AML-193 (cell line): ENCODE measurements at places on chromosomes 11 and 22.

DNA sequence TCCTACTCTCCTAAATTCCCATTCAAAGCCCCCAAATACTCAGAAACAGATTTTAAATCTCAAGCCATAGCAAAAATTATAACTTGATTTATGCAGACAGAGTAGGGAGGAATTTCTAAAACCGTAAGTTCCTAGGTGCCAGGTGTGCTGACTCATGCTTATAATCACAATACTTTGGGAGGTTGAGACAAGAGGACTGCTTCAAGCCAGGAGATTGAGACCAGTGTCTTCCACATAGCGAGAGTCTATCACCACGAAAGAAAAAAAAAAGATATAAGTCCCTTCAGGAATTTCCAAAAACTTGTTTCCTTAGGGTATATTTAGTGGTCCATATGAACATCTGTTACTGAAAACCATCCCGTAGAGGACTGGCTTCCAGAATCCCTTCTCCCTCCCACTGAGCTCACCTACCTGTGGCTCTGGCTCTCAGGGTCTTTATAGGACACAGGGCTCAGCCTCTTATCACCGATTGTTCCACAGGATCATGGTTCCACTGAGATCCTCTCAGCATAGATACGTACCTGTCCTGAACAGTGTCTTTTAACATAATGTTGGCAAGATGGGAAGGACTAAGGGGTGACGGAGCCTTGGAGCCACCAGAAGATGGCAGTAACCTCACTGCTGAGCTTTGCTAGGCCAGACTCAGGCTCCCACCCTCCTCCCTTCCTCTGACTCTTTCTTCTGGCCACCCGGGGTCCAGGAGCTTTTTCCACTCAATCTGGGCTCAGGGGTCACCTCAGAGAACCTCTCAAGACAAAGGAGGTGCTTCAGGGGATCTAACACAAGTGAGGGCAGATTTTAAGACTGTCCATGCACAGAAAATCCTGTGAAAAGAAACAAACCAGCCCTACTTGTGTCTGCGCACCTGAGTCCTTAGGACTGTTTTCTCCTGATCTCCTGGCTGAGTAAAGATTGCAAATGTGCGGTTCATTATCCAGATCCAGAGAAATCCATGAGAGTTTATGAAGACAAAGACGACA, 117.5 kb upstream of the TOP3B start:
- DNase-seq: peak; percentile 33

DNA sequence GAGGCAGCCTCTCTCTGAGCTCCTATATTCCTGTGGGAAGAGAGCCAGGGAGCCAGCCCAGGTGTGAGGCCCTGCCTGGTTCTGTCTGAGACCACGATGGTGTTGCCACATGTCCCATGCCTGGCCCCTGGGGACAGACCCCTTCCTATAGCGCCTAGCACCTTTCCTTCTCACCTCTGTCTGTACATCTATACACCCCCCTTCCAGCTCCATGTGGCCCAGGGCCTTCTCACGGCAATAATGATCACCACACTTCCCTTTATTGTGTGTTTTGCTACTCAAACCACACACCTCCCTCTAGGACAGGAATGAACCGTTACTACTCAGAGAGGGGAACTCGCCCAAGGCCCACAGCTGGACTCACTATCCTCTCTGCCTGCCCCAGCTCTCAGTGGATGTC, 12.8 kb downstream of the CD82 start:
- peak; percentile 49 for DNase-seq

DNA sequence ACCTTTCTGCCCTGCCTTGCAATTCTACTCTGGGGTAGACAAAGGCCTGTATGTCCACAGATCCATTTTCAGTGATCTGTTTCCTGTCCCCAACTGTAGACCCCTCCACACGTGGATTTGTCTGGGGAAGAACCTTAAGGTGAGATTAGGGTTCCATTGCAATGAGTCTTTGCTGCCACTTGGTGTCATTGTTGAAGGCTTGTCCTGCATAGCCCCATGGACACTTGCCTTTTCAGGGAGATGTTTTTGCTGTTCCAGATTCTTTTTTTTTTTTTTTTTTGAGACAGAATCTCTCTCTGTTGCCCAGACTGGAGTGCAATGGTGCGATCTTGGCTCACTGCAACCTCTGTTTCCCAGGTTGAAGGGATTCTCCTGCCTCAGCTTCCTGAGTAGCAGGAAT, 21.8 kb downstream of the SERPING1 start:
- DNase-seq: no peak

GRCh38 chr11:35676611-35676965, 14.0 kb downstream of the TRIM44 start:
- no peak for DNase-seq

GRCh38 chr11:94664346-94664745, 97.2 kb downstream of the PIWIL4 start:
- DNase-seq: no peak

GRCh38 chr11:4551346-4551979, 6.5 kb downstream of the OR52M1 start:
- DNase-seq: peak; percentile 33

DNA sequence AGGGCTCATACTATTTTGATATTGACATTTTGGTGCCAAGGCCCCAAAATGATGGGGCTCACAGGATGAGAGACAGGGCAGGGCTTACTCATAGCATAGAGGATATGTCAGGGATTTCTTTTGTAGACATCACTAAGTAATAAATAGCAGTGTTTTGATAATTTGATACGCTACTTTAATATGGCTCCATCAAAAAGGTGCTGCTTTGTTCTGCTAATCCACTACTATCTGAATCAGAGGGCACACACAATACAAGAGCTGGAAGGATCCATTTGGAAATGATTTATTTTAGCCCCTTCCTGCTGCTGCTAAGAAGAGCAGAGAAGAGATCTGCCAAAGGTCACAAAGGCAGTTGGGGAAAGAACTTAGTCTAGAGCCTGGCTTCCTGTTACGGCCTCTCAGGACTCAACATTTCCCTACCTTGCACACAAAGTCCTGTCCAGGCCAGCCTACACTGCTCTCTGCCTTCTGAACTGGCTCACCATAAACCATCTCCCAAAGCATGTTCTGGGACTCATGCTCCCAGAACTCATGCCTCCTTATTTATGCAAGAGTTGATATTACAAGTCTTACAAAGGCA, 261.3 kb upstream of the ARHGAP20 start:
- DNase-seq: no peak

DNA sequence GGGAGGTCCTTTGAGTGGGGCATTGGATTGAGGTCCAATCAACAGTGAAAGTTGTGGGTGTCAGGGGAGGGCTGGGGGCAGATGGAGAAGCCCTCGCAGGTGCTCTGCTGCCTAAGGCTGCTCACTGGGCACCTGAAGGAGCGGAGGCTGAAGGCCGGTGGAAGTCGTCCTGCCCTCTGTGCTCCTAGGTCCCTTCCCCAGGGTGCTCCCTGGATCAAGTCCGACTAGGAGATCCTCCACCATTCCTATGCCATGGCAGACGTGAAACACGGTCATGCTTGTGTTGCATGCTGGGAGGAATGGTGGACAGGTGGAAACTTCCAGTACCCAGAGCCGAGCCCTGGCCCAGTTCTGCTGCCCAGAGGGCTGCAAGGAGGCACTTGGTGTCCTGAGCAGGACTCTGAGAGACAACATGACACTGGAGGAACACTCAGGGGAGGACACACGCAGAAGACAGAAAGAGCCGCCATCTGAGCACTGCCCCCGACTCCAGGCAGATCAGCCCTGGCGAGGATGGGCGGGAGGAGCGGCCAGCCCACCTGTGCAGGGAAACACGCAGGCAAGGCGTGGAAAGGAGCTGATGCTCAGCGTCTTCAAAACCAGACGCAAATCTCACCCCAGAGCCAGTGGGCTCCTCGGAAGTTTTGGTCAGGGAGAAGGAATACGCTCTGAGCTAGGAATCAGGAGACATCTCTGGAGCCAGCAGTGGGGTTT, 786.8 kb downstream of the BRD1 start:
- DNase-seq: no peak

DNA sequence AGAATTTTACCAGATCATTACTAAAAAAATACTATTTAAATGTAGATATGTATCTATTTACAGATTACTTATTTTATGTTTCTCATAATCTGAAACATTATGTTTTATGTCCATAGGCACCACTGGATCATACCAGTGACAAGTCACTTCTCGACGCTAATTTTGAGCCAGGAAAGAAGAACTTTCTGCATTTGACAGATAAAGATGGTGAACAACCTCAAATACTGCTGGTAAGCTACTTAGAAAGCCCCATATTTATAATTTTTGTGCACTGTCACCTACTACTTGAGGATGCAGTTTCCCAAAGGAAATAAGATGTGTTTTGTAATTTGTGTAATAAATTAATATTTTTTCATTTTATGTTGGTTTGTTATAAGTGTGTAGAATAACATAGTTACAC, 42.6 kb downstream of the USP47 start:
- no peak for DNase-seq

GRCh38 chr11:106137061-106137460, 59.6 kb downstream of the AASDHPPT start:
- no peak for DNase-seq

DNA sequence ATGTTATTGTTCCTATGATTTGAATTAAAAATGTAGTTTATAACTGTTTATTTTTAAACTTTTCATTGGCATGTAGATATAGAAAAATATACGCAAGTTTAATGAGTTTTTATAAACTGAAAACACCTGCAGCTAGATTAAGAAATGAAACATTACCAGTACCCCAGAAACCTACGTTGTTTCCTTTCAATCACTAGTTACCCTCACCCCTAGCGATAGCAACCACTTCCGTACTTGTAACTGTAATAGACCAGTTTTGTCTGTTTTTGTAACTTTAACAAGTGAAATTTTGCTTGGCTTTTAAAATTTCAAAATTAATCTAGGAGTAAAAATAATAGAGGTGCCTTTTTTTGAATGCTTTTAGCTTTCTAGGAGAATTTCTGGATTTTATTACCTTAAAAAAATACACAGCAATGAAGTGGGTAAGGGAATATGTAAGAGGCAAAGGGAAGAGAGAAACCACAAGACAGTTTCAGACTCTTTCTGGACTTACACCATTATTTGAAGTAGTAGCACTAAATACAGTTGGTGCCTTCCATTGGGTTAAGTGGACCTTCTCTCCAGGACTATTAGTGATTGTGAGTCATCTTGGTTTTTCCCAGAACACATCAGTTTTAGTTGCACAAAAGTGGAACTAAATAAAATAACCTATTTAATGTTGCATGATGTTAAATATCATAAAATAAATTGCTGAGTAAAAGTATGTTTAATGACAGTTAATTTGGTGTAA, 18.7 kb upstream of the NAT10 start:
- DNase-seq: no peak

GRCh38 chr11:130726234-130727037, 189.8 kb downstream of the SNX19 start:
- DNase-seq: no peak

DNA sequence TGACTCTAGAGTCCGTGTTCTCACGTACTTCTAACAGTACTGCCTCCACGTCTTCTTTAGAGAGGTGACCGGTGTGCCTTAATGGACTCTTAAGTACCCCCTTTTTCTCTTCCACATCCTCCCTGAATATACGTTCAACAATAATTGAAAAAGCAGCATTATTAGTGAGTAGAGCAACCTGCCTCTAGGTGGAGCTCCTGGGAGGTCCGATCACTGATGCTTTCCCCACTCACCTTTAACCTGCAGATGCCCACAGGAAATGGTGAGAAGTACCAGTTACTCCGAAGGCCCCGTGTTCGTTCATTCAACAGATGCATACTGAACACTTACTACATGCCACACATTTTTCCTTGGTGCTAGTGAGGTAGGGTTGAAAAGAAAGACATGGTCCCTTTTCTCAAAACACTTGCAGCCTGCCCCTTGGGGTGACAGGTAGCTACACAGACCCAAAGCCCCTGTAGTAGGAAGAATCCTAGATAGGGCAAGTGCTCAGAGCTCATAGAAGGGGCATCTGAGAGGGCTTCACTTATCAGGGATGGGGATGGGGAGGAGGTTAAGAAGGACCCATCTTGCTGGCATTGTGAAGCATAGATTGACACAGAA, 72.7 kb downstream of the FEZ1 start:
- DNase-seq: no peak

DNA sequence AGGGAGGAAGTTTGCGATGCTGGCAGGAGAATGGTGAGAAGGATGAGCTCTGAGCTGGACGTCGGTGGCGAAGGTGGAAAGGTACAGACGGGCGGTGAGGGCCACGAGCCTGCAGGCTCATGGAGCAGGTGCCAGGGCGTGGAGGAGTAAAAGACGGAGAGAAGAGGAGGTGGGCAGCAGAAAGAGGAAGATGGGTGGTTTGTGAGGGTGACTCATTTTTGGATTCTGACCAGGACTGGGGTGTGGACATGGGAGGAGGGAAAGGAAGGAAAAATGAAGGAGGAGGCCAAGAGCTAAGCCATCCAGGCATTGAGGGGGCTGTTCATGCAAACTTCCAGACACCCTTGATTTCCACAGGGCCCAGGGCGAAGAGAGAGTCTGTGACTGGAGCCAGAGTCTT, 3.5 kb downstream of the ZDHHC24 start:
- no peak for DNase-seq

DNA sequence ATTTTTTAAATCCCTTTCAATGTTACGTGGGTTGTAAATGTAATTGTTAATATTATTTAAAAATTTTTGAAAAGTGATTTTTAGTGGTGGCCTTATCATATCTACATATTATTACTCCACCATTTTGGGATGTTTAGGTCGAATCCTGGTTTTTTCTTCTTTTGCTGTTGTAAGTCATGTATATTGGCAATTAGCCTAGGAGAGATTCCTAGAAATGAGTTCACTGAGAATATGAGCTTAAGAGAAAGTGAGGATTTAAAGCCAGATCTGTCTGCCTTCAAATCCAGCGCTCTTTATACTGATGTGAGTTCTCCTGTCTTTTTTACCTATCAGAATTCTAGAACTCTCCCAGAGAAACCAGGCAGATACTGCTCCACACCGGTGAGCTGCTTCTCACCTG, 56.1 kb downstream of the PTPRJ start:
- DNase-seq: no peak

GRCh38 chr11:68942095-68942620, 38.5 kb downstream of the IGHMBP2 start:
- DNase-seq: no peak

- DNase-seq: peak; percentile 11
These were observed 17.5 kb downstream of the FGF3 start for GRCh38 chr11:69801513-69802335.

DNA sequence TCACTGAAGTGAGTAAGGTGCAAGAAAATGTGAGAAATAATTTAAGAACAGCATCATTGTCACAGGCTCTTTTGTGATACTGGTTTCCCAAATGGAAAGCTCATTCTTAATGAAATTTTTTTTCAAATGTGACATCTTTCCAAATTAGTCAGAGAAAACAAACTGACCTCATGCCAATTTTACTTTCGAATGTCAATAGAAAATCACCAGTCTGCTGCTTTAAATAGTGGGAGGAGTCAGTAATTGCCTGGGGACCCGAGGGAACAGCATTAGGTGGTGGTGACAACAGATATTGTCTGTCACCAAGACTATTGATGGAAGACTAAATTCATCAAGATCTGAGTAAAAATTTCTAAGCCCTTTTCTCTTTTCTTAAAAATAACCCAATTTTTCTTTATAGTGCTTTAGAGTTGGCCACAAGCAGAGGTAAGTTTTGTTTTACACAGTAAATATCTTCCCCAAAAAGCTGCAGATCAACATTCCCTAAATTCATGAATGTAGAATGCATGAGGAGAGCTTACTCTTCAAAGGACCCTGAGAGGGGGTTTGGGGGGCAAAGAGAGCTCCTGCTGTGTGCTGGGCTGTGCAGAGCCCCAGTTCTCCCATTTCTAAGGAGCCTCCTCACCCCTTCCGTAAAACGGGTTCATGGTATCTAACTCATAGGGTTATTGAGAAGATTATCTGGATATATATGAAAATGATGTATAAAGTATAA, 95.1 kb downstream of the PIWIL4 start:
- no peak for DNase-seq

- no peak for DNase-seq
These were observed 25.0 kb downstream of the PARVG start for GRCh38 chr22:44205516-44206329.
